ENCODE measurements at places on chromosomes 13 and 19.

GRCh38 chr13:74770361-74770760 is 636.2 kb upstream of the KLF12 start:
- peak; percentile 6 for DNase-seq

- no peak for DNase-seq
Measured at GRCh38 chr13:24217601-24218281, 57.2 kb downstream of the SPATA13 start.

GRCh38 chr19:48969276-48970138 is 4.4 kb downstream of the FTL start:
- peak; percentile 36 for DNase-seq

DNA sequence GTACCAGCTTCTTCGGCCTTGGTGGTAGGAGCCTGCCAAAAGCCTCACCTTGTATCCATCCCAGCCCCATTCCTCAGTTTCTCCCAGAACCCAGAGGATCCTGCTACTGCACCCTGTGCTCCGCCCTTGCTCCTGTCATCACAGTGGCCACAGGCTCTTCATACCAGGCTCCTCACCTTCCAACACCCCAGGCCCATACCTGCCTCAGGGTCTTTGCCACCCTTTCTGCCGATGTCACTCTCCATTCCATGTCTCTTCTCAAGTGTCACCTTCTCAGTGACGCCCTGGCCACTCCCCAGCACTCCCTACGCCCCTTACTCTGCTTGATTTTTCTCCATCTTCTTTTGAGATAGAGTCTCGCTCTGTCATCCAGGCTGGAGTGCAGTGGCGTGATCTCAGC is 2.0 kb upstream of the SRRM5 start:
- no peak for DNase-seq

DNA sequence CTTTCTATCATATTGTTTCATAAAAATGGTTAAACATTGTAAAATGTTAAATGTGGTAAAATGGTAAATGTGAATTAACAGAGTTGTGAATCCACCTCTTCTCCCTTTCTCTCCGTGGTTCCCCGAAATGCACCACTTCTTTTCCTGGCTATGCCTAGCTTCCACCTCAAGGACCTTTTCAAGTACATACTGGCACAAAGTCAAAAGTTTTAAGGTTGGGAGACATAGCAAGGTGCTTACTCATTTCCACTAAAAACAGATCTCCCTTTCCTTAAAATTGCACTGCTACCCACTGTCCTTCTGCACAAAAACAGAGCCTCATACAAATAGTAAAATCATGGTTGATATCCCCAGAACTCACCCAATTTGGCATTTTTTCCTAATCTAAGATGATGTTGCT is 558.2 kb downstream of the SLITRK6 start:
- no peak for DNase-seq
